Glutamatergic neuron (in vitro differentiated cells): ENCODE measurements at places on chromosomes 2 and 18.

- DNase-seq = no peak
Measured at GRCh38 chr18:36711014-36711725, 117.6 kb downstream of the TPGS2 start.

DNA sequence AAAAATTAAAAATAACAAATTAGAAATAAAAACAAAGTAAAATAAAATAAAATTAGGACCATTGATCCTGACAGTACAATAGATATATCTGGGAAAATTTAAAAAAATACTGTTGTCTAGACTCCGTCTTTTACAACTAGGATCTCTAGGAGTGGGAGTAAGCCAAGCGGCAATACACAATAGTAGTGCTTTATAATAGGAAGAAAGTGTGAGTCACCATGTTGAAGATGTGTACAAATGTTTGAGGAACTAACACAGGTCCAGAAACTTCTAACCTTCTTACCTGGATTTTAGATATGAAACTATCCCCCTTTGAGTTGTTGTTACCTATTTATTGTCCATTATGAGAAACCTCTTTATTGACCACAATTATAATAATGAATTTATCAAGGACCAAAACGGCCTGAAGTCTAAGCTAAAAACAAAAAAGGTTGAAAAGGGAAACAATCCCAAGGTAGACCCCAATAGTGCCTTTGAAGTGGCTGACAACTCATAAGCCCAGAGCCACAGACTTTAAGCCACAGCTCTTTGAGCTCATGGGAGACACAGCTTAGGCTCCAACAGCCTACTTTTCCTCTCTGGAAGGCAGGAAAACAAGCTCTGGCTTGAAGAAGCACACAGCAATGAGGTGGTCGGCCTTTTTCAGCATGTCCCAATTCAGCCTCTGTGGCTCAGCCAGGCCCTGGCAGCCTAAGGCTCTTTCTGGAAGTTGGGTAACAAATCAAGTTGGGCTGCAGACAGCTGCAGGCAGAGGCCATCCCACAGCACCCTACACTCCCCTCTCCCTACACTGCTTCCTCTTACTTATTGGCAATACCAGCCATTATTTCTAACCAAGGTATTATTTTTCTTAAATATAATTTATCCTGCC lies 62.9 kb downstream of the AQP4 start:
- no peak for DNase-seq

DNA sequence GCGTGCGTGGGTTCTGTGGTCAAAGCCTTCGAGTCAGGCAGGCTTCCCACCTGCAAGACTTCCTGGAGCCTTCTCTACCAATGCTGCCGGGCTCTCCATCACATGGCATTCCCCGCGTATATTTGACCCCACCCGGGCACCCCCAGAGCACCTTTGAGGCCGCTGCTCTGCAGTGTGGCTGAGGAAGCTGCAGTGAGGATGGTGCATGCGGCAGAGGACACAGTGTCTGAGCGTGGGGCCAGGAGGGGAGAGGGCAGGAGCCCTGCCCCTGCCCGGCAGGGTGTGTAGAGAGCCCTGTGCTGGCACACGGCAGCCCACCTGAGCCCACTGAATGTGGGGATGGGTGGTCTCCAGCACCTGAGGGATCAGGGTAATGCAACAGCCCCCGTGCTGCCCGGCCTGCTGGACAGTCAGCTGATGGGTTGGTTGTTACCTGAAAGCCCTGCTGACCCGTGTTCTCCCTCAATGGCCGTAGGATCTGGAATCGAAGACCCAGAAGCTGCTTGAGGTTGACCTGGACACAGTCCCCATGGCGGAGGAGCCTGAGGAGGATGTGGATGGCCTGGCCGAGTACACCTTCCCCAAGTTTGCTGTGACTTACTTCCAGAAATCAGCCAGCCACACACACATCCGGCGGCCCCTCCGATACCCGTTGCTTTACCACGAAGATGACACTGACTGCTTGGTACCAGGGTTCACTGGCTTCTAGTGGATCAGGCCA lies 36.8 kb upstream of the GPR17 start:
- DNase-seq = no peak

- DNase-seq = no peak
Measured at GRCh38 chr2:120736202-120736623, 545 bp downstream of the GLI2 start.

DNA sequence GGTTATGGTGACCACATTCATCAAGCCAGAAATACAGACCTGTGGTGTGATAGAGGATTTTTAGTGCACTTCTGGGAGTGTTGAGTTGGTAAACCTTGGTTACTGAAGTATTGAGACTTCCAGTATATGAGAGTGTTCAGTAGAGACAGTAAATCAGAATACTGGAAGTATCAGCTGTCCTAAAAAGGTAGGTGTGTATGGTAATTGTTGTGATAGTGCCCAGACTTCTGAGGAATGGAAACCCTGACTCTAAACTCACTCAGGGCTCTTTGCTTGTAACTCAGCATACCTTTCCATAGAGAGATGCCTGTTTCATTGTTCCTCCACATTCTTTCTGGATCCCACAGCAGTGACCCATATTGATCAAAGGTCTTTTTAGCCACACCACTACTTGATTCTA lies 217.1 kb downstream of the SETBP1 start:
- DNase-seq = no peak

DNA sequence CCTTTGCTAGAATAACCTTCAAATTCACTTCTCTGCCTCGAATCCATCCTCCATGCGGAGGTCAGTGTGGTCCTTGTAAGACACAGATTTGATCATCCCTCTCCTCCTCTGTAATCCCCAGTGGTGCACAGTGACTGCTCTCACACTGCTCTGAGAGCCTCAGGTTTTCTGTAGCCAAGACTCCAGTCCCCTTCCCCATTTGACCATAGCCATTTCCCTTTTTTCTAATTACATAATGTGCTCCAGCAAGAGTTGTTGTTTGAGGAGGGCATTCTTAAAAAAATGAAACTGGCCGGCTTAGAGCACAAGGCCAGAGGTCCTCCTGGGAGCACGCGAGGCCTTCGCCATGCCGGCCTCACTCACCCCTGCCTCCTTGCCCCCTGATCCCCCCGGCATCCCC lies 34.7 kb upstream of the LPIN1 start:
- no peak for DNase-seq
